Gastrocnemius medialis (tissue), 4 donors: ENCODE measurements at places on chromosomes 6 and 20. TPM values are rescaled to one million over a fixed set of nuclear protein-coding genes. Genes with fewer than 3 reads are reported as not detected.

The CLIC5 gene
- total RNA-seq: 78.6 TPM

The MUC22 gene
- total RNA-seq: 0.11 TPM

The TNFRSF6B gene
- 1.7 TPM for total RNA-seq

The ADISSP gene
- total RNA-seq: 16.4 TPM

The FKBP5 gene
- 1,528 TPM for total RNA-seq

The PSORS1C2 gene
- total RNA-seq: not detected

The PKIB gene
- 1.0 TPM for total RNA-seq

The CCN6 gene
- total RNA-seq: not detected

The TAB2 gene
- total RNA-seq: 70.9 TPM

The CDSN gene
- not detected for total RNA-seq

The ID1 gene
- 178 TPM for total RNA-seq

The DLK2 gene
- total RNA-seq: not detected

The LY6G6D gene
- not detected for total RNA-seq

The FAM209B gene
- not detected for total RNA-seq

The MYL9 gene
- 17.1 TPM for total RNA-seq

The PFDN4 gene
- 36.8 TPM for total RNA-seq

The ADTRP gene
- total RNA-seq: 0.73 TPM

The OR2H1 gene
- not detected for total RNA-seq
